ENCODE measurements at places on chromosomes 12 and 14. TPM values are rescaled to one million over a fixed set of nuclear protein-coding genes. Genes with fewer than 3 reads are reported as not detected.

PLEKHD1 gene
- 0.10 TPM for total RNA-seq

CD163L1 gene
- 0.10 TPM for total RNA-seq

ISCA2 gene
- total RNA-seq: 14.9 TPM

CCDC197 gene
- total RNA-seq: not detected

CLEC9A gene
- total RNA-seq: not detected

SLCO1A2 gene
- total RNA-seq: 0.35 TPM

STAC3 gene
- total RNA-seq: 1.2 TPM

RGS6 gene
- total RNA-seq: not detected

IFNG-AS1 gene
- not detected for total RNA-seq

GRCh38 chr12:112096667-112097066 lies 11.9 kb downstream of the NAA25 start:
- peak; percentile 88 for DNase-seq

DNA sequence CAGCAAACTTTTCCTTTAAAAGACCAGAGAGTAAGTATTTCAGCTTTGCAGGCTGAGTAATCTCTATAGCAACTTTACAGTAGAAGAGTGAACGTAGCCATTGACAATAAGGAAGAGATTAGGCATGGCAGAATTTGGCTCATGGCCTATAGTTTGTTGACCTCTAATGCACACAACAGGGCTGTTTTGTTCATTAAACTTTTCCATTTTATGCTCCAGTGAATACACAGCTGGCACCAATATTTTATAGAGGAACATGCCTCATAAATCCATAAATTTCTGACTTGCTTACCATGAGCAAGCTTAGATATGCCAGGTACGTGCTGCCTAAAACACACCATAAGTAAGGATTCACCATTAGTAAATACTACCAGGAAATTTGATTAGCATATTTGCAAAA lies 609.0 kb upstream of the STXBP6 start:
- DNase-seq: no peak

GRCh38 chr12:80698847-80699542 lies 8.4 kb upstream of the MYF6 start:
- no peak for DNase-seq

DNA sequence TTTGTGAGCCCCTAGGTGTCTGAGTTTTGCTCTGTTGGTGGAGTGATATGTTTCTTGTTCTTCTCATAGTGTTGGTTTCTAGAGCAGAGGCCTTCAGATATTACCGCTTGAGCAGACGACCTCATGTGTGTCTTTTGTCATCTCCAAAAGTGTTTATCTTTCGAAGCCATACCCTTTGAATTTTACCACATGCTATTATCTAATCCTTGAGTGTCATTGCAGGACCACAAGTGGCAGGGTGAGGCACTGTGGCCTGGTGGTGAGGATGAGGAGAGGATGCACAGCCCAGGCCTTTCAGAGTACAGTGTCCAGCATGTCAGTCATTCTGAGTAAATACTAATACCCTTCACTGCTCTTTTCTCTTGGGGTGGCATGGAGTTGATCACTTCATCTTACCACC lies 57.2 kb upstream of the CISTR start:
- DNase-seq: no peak

DNA sequence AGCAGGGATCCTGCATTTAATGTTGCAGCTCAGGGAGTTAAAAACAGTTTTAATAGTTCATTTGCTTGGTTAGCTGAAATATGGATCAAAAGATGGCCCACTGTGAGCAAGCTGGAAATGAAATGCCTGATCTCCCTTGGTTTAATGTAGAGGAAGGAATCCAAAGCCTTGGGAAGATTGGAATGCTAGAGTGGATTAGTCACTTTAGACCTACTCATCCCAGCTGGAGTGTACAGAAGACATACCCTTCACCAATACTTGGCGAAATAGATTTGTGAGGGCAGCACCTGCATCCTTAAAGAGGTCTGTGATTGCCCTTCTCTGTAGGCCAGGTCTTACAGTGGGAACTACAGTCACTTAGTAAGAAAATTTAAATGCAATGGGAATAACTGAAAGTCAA lies 58.0 kb upstream of the KRAS start:
- no peak for DNase-seq

DNA sequence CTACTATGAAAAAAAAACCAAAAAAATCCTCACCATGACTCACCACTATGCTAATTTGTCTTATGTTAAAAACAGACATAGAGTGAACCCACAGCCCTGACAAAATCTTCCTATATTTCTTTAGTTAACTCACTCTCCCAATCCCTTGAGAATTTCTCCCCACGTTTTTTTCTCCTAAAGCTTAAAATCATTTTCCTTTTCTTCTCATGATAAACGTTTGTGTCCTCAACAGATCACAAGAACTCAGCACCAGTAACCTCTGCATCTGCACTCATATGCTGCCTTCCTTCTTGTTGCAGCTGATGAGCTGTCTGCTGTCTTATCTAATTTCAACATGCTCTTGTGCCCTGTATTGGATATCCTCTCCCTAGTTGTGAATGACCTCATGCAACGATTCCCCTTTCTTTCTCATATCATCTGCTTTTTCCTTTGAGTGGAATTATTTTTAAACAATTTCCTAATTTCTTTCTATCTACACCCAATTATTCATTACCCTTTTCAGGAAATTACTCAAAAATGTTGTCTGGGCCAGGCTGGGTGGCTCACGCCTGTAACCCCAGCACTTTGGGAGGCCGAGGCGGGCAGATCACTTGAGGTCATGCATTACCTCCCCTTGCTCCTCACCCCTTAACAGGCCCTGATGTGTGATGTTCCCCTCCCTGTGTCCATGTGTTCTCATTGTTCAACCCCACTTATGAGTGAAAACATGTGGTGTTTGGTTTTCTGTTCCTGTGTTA lies 427.5 kb upstream of the MGAT4C start:
- DNase-seq: no peak

DNA sequence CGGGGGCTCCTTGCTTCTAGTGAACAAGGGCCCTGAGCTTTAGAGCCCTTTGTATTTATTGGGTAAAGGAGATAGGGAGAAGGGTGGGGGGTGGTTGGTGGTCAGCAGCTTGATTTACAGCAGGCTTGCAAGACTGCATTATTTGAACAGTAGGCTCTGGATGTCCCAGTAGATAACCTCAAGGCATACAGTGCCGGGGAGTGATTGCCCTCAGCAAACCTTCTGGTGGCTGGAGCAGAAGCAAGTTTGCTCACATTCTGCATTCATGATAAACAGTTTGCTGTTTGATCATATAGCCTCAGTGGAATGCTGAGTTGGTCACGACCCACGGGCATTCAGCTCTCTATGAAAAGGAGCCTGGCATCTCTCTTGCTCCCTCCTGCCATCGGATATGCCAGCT lies 16.5 kb upstream of the MAPKAPK5 start:
- DNase-seq: no peak

GRCh38 chr14:95541346-95541745 lies 6.5 kb downstream of the GLRX5 start:
- DNase-seq: no peak

- peak; percentile 97 for DNase-seq
Measured at GRCh38 chr14:79044894-79045624, 874.9 kb downstream of the NRXN3 start.

DNA sequence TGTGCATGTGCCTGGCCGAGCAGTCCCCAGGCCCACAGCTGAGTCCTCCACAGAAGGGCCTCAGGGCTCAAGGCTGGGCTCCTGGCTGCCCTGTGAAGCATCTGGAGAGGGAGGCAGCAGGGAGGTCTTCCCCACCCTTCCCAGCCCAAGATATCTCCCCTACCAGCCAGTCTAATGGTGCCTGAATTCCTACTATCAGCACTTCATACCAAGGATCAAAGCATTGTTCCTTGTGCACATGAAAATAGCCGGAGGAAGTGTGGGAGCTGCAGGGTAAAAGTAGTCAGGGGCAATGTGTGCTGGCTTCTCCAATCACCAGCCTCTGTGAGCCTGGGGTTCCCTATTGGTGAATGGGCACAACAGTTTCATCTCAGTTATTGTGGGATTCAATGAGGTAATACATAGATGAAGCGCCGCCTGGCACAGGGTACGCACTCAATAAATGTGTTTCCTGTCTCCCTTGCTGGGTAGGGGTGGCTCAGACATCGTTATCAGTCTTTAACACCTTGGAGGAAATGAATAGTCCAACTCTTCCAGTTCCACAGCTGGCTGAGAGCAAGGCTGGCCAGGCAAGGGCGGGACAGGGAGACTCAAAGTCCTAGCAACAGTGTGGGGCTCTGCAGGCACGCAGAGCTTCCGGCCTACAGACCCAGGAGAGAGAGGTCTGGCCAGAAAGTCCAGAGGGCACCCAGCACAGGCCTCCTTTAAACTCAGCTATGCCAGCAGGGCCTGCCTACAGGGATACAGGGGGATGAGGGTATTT lies 39.1 kb upstream of the PNMA1 start:
- no peak for DNase-seq

- DNase-seq: no peak
Measured at GRCh38 chr12:92571844-92572543, 130.8 kb upstream of the PLEKHG7 start.

- peak; percentile 65 for DNase-seq
Measured at GRCh38 chr12:104381731-104382480, 74.8 kb upstream of the CHST11 start.

DNA sequence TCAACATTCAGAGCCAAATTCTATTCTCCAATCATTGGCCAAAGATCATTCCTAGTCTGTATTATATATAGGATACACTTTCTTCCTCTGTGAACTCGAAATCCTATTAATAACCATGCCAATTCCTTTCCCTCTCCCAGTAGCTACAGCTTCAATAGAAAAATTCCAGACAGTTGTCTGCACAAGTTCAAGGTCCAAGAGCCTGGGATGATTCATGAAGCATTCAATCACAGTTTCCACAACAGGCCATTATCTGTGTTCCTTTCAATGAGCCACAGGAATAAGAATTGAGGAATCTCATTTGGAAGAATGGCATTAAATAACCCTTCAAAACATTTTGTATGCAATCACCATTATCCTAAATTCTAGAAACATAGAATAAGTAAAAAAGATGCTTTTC lies 437.4 kb downstream of the RMST start:
- peak; percentile 57 for DNase-seq

All from renal cortical epithelial cell (primary cell).